ENCODE measurements at places on chromosomes 2 and 18. TPM values are rescaled to one million over a fixed set of nuclear protein-coding genes. Genes with fewer than 3 reads are reported as not detected.

The SLC8A1 gene
- 13.5 TPM for total RNA-seq

The GNAL gene
- total RNA-seq, result 3.3 TPM

The IL36RN gene
- 1.0 TPM for total RNA-seq

The KCNG2 gene
- not detected for total RNA-seq

The RESP18 gene
- not detected for total RNA-seq

The RGPD4 gene
- total RNA-seq, result not detected

The IL36A gene
- not detected for total RNA-seq

The CRYGC gene
- not detected for total RNA-seq

All from PC-9 (cell line).